ENCODE measurements at places on chromosomes 2 and 18.

DNA sequence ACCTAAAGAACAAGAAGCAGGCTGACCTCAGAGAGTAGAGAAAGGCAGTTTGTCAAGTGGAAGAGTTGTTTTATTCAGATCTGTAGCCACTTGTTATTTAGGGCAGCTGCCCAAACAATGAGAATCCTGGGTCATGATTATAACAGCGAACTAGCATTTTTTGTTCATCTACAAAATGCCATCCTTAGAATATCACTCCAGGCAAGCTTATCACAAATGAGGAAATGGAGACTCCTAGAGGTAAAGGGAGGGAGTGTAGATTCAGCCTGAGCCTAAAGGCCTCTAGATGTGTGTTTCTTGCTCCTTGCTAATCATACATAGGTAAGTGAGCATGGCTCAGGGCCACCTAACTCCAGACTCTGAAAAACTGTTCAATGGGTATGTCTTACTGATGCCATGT, 126.1 kb downstream of the HNMT start:
- DNase-seq, result peak; percentile 47

DNA sequence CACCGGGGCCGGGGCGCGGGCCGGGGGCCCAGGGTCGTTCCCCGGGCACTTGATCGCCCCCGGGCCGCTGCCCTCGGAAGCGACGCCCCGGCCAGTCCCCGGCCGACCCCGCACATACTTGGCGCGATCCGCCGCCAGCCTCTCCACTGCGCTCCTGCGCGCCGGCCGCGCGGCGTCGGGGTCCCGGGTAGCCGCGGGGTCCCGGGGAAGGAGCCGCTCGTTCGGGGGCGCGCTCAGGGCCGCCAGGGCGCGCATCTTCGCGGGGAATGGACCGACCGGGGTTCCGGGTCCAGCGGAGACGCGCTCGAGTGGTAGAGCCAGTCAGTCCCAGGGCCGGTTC, 204 bp downstream of the FAM110C start:
- no peak for DNase-seq

DNA sequence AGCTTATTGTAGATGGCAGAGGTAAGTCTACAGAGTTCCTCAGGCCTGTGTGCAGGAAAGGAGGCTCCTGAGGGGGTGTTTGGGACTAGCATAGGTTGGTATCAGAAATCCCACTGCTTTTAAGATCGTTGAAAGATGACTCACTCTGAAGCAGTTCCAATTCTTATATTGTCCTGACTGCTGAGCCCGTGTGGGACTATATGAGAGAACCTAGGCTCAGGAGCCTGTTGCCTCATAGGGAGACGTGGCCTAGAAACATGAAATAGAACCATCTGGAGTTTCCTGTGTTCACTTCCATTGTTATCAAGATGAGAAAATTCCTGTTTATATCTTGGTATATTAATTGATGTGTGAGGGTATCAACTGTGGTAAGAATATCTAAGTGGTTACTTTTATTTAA, 5.7 kb downstream of the CCT7 start:
- no peak for DNase-seq

GRCh38 chr2:43455731-43456642, 139.9 kb downstream of the THADA start:
- DNase-seq, result no peak

DNA sequence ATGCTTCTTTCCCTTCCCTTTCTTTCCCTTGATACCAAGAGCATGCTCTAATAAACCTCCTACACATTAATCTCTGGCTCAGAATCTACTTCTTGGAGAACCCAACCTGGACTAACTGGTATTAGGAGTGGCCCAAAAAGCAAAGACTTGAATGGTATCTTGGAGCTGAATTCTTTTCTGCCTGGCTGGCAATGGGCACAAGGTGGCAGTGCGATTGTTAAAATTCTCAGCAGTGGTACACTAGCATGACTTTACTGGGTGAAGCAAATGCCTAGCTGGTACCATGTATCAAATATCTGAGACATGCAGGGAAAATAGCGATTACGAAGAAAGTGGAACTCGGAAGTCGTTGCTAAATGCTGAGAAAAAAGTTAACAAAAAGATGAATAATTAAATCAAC, 376.1 kb downstream of the XIRP2 start:
- peak; percentile 16 for DNase-seq

- no peak for DNase-seq
Measured at GRCh38 chr2:239689985-239690384, 289.2 kb upstream of the HDAC4 start.

DNA sequence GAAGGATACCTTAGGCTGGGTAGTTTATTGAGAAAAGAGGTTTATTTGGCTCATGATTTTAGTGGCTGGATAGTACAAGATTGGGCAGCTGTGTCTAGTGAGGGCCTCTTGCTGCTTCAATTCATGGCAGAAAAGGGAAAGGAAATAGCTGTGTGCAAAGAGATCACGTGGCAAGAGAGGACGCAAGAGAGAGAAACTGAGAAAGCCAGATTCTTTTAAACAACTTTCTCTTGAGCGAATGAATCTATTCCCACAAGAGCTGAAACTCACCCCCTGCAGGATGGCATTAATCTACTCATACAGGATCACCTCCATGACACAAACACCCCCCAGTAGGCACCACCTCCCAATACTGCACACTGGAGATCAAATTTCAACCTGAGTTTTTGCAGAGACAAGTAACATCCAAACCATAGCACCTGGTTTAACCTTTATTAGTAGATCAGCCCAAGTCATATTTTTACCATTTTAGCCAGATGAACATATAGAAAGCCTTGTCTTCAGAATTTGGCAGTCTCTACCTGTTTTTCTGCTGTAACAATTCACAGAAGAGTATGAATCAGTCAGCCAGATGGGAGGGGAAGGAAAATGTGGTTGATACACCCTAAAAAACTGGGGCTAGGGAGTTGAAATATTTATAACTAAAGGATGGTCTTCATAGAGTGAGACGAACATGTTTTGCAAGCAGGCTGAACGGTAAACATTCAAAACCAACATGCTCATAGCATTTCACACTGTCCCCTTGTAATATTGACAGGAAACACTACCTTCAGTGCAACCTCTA, 73.9 kb upstream of the NCKAP5 start:
- DNase-seq, result no peak

GRCh38 chr18:23547846-23548245, 38.5 kb downstream of the NPC1 start:
- DNase-seq, result no peak

DNA sequence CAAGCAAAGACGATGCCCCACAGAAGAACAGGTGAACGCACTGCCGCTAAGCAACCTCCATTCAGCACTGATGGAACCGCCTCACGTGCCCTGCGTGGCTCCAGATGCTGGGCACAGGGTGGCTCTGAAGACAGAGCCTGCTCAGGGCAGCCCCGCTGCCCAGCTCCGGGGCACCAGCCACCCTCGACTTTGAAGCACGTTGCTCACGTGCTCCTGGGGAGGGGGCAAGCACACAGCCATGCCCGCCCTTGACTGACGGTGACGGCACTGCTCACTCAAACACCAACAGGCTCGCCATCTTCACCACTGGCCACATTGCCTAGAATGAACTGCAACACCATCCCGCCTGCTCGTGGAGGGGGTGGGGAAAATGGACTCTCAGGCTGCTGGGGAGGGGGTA, 251.3 kb downstream of the HDAC4 start:
- no peak for DNase-seq
